ENCODE measurements at places on chromosomes 5 and 9.
A peak's percentile ranks its signal among the peaks of the same experiment; 100 is the strongest.

GRCh38 chr9:112252194-112252593 lies 77.1 kb upstream of the SUSD1 start:
- DNase-seq, result no peak

DNA sequence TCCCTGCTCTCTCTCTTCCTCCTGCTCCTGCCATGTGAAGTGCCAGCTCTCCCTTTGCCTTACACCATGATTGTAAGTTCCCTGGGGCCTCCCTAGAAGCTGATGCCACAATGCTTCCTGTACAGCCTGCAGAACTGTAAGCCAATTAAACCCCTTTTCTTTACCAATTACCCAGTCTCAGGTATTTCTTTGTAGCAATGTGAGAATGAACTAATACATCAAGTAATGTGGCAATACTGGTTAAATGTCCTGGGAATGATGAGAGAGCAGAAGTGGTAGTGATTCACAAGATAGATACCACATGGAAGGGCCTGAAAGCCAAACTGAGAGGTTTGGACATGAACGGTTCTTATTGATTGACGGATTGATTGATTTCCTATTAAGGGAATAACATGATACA lies 62.6 kb upstream of the IL12B start:
- DNase-seq, result no peak

DNA sequence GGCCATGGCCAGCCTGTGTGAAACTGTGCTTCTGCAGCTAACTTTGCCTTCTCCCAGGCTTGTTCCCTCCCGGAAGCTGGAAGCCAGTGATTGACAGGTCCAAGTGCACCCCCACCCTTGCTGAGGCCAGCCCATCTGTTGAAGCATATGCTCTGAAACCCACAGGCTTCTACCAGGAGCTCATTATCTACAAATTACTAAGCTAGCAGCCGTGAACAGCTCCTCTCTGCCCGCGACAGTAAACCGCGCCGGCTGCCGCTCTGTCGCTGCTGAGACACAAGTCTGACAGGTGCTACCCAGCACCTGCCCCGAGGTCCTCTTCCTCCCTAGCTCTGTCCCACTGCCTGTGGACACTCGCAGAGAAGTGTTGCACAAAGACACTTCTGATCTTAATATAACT lies 490.9 kb downstream of the GADD45G start:
- no peak for DNase-seq

GRCh38 chr5:110702300-110702699 lies 24.2 kb downstream of the TMEM232 start:
- DNase-seq, result no peak

GRCh38 chr5:139763930-139764791 lies 31.4 kb upstream of the PSD2 start:
- no peak for DNase-seq

DNA sequence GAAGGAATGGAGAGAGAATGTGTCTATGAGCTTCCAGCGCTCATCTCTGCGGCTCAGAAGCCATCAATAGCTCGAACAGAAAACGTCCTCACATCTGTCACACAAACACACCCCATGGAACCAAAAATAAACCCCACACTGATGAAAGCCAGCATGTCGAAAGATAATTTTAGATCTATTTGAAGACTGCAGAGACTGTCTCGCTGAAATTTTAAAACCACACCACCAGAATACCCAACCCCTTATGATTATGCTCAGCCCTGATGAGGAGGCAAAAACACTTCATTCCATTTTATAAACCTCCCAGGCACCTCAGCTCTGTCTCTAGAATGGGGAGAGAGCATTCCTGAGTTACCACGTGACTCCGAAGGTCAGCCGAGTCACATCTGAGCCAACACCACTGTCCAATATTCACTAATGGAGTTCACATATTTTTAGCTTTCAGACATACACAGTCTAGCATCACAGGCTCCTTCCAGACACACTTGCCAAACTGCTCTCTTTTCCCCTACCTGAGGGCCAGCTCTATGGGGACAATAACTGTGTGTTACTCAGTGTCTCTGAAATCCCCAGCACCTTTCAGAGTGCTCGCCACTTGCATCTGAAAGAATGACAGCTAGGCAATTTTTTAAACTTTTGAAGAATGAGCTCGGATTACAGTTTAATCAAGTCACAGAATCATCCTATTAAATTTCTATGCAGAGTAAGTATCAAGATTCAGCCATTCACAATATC lies 63.2 kb downstream of the SERINC5 start:
- DNase-seq, result no peak

- no peak for DNase-seq
Observed at GRCh38 chr9:84206801-84207370, 133.7 kb downstream of the SLC28A3 start.

GRCh38 chr5:181056431-181056830 lies 16.4 kb downstream of the BTNL9 start:
- DNase-seq, result no peak

- DNase-seq, result no peak
Observed at GRCh38 chr5:150208187-150209098, 18.6 kb downstream of the SLC6A7 start.

GRCh38 chr5:144142139-144142823 lies 28.2 kb downstream of the YIPF5 start:
- DNase-seq, result no peak

DNA sequence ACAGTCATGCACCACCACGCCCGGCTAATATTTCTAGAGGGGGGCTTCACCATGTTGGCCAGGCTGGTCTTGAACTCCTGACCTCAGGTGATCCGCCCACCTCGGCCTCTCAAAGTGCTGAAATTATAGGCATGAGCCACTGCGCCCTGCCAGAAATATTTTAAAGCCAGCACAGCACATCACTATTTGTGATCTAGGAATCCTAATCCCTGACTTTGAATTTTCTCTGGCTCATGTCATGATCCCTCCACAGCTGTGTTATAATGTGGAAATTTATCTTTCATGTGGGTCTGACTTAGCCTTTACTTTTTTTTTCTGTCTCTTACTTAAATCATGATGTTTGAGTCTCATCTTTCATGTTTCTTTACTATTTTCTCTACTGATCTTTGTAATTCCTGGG lies 18.7 kb upstream of the ITGA1 start:
- no peak for DNase-seq

- DNase-seq, result no peak
Observed at GRCh38 chr5:135218486-135218755, 180.6 kb downstream of the MACROH2A1 start.

DNA sequence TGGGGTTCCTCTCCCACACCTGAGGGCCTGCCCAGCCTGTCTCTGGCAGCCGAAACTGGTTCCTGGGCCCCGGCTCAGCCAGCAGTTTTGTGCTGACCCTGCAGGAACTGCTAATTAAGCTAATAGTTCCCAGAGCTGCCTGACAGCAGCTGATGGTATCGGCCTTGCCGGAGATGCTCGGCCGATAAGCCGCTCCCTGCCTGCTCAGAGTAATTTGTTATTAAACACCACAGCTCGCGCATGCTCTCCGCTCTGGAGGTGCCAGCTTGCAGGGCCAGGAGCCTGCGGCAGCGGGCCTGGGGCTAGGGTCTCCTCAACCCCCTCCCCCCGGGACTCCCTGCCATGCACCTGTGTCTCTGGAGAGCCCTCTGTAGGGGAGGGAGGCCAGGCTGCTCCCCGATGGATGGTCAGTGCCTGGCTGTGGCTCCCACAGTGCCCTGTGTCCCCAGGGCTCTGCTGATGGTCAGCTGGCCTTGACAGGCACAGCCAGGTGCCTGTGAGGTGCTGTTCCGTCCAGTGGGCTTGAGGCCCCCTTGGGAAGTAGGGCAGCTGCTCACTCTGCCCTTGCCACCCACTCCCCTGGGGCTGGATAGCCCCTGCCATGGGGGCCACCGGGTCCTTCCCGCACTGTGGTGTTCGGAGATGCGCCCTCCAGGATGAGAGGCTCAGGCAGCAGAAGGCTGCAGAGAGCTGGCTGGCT lies 41.7 kb downstream of the RXRA start:
- DNase-seq, result no peak

DNA sequence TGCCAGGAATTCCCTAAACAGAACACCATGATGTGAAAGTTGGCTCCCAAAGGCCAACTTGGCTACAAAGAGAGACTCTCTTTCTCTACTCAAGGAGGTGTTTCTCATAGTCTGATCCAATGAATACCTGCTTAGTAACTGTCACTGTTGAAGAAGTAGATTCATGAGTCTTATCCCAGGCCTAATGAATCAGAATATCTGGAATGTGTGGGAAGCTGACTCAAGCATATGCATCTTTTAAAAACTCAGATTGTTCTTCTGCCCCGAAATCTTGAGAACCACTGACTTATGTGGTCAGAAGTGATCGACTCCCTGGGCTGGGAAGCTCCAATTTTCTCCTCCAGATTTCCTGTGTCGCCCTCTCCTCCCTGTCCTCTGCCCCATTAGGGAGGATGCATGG lies 345.6 kb downstream of the PLK2 start:
- no peak for DNase-seq

DNA sequence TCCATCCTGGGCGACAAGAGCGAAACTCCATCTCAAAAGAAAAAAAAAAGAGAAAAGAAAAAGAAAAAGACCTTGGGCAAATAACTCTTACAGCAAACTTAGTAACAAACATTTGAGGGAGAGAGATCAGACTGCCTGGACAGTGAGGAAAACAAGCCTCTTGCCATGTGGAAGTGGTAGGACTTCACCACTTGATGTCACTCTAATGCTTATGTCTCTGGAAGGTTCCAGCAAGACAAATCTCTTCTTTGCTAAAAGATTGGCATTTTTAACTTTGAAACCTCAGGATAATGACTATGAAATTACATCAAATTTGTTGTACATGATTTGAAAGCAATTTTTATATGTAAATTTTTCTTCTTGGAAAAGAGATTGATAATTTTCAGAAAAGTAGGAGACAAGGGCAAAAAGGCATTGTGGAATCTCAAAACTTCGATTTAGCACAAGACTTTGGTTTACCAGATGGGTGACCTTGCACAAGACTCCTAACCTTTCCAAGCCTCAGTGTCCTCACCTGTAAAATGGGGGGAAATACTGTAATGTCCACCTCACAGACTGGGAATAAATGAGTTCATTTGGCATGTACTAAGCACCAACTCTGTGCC lies 5.4 kb downstream of the ACTL7B start:
- DNase-seq, result no peak

GRCh38 chr5:135462304-135462703 lies 10.2 kb upstream of the TIFAB start:
- DNase-seq, result peak; percentile 28

DNA sequence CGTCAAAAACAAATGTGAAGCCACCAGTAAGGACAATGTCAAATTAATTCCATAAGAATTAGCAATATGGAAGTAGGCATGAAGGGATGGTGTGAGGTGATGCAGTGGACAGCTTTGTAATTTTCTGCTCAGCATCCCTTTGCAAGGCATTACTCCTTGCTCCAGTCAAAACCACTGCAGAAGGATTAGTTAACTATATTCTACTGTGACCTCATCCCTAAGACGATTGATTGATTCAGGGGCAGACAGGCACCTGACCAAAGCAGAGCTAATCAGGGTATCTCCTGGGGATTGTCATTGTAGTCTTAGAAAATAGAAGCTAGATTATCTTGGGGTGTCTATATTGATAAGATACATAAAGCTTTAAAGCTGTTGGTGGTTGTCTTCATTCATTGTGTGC lies 98.7 kb downstream of the NMUR2 start:
- DNase-seq, result no peak

- DNase-seq, result peak; percentile 86
Observed at GRCh38 chr5:42951293-42951840, 88.8 kb downstream of the ANXA2R start.

DNA sequence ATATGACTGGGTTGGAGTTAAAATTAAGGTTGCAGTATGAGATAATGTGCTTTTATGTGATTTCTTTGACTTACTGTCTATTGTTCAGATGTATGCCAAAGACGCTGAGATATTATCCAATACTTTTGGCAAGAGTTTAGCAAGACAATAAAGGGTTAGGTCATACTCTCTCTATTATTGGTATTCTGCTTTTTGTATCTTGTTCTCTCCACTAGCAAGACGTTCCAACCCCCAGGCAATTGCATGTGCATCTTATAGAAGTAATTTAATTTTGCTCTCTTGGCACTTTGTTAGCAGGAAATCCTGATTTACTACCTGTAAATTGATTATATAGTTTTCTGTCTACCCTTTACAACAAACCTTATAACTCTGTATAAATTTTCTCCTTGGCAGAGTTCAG lies 1093.6 kb downstream of the CDH9 start:
- DNase-seq, result no peak

- DNase-seq, result no peak
Observed at GRCh38 chr9:98944057-98944733, 488 bp downstream of the COL15A1 start.

- no peak for DNase-seq
Observed at GRCh38 chr9:117156771-117157535, 257.9 kb downstream of the ASTN2 start.

GRCh38 chr9:127279717-127280285 lies 15.2 kb downstream of the GARNL3 start:
- DNase-seq, result no peak

GRCh38 chr9:5760338-5760737 lies 72.6 kb downstream of the ERMP1 start:
- no peak for DNase-seq
